ENCODE measurements at places on chromosomes 4 and X.

- no peak for DNase-seq
Measured at GRCh38 chrX:53071604-53072417, 10.4 kb upstream of the TSPYL2 start.

DNA sequence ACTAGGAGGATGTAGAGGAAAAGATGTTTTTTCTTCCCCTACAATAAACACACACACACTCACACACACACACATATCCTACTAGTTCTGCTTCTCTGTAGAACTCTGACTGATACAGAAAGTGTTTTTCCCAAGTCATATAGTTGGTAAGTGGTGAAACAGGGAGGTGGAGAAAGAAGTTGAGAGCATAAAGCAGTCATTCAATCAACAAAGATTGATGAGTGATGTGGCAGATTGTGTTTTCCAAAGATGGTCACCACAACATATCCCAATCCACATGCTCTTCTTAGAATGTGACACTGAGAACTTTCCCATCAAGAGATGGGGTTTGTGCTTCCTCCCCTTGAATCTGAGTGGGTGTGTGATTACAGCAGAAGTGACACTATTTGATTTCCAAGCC is 123.4 kb upstream of the ATP6AP2 start:
- DNase-seq, result no peak

DNA sequence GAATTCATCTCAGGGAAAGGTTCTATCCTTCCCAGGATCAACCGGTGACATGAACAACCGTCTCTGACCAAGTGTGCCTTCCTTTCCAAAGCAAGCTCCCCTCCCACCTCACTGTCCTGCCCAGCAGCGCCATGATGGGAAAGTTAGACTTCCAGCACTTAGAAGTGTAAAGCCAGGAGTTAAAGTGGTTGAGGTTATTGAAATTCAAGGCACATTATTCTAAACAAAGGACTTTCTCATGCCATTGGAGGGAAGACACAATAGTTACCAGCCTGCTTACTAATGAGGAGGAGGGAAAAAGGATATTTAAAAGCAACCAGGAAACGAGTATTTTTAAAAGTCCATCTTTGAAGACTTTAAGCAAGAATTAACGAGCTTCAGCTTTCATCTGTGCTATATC is 96.8 kb downstream of the NSUN7 start:
- no peak for DNase-seq

DNA sequence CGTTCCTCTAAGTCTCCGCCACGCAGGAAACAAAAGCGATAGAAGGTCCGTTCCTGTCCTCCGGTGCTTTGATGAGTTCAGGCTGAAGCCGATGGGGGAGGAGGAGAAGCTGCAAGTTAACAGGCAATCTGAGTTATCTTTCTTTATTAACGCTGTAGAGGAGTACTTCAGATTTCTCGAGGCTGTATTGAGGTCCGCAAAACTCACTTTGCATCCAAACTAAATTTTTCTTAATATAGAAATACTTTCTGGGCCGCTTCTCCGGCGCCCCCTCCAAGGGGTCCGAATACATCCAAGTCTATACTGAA is 395 bp upstream of the SOWAHB start:
- no peak for DNase-seq

GRCh38 chrX:150146271-150146896 is 208.1 kb upstream of the EOLA2 start:
- DNase-seq, result no peak

DNA sequence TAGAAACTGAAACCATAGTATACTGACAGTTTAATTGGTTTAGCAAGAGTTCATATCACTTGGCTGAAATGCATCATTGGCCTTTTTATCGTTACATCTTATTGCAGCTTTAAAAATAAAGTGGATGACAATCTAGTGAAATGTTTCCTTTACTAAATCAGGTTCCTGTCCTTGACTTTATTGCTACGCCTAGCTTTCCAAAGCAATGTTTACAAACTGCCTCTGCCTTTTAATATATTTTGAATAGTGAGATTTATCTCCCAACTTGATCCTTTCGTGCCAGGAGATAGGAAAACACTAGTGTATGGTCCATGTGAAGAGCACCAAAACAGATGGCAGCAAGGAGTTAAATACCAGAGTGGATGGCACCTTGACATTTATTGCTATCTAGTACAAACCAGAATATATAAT is 67.0 kb downstream of the GPC3 start:
- DNase-seq, result no peak

GRCh38 chr4:475962-476361 is 23.0 kb downstream of the ZNF721 start:
- DNase-seq, result no peak

GRCh38 chrX:148441387-148441786 is 59.0 kb upstream of the AFF2 start:
- DNase-seq, result no peak

- DNase-seq, result no peak
Measured at GRCh38 chr4:28842271-28842670, 1877.9 kb upstream of the PCDH7 start.

- DNase-seq, result no peak
Measured at GRCh38 chr4:4677556-4678522, 136.0 kb upstream of the STX18 start.

DNA sequence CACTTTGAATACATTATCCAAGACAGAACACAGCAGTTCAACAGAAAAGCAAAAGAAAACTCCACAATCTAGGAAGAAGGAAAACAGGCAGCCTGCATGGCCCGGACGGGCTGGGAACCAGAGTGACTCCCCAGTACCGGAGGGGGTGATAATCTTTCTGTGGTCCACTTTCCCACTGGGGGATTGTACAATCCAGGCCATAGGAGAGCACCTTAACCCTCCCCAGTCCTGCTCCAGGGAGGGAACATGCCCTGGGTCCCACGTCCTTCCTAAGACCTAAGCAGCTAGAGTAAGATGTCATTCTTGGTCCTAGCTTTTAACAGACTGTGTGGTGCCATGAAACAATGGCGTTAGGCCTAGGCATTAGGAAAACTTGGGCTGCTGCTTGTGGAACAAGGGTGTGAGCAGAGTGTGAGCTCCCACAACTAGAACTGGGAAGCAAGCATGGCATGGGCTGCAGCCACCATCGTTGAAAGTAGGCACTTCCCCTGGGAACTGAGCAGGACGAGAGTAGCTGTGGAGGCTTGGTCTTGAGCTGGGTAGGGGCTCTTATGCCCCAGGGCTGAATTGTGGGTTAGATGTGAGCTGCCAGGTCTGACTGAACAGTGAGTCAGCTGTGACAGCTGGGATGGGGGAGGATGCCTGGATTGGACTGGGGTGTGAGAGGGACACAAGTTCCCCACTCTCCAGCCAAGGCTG is 42.4 kb downstream of the NAT8L start:
- DNase-seq, result no peak

DNA sequence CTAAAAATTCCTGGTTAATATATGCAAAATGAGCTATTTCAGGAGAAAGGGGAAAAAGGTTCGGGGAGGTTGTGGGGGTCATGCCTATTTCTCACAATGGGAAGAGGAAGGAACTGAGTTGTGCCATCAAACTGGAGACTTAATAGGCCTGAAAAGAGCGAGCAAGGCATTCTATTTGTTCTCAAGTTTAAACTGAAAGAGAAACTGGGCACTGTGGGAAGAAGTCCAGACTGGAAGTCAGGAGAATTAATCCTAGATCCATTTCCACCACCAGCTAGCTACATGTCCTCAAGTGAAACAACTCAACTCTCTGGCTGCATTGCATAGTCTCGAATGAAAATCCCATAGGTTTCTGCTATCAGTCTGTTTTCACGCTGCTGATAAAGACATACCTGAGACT is 50.6 kb downstream of the PPARGC1A start:
- no peak for DNase-seq

DNA sequence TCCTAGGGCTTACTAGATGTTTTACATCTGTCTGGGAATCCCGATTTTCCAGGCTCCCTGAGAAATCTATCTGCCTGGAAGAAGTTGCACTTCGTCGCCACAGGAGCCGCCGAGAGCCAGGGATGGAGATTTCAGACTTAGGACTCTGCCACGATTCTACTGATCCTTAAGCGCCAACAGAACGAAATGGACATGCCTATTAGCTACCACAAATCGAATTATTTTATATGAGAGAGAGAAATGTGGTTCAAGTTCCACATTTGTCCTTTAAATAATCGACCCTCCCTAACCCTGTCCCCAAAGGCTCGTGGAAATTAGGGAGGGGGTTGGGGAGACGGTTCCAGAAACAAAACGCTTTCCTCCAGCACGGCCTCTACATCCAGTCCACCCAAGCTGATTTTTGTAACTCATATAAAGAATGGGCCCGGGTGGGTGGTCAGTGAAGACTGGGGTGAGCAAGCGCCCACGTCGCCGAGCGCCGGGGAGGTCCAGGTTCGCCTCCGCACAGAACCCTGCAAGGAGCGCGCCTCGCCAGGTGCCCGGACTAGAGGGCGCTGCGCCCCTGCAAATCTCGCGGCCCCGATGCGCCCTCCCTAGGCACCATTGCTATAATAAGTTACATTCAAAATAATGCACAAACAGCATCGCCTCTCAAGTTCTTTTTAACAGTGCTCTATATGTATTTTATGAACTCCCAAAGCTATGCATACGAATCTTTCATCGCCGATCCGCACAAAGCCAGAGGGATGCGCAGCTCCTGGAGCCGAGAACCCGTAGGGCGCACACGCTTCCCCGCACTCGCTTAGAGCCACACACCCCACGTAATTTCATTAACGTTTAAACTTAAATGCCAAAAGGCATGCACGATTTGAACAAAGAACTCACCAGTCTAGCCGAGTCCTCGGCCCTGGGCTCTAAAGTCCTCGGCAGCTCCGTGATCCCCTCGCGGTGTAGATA is 2.1 kb upstream of the FAT1 start:
- DNase-seq, result peak; percentile 90

DNA sequence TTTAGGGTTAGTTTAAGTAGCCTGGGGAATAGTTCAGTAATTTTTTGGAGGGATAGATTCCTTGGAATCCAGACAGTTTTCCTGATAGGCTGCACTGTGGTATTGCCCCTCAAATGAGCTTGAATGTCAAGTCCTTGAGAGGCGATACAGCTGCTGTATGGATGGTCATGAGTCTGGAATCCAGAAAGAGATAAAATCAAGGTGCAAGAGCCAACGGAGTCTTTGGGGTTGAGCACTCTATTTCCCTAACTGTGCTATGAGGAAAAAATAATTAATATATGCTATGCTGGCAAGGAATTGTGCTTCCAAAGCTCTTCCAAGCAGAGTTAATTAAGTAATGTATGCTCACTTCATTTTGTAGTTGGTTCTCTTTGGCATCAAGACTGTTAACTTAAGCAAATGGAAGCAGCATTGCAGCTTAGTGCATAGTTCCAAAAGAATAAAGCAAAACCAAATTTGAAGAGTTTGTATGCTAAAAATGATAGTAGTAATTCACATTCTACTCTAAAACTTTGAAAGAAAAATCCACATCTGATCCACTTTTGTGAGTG is 48.8 kb downstream of the LIMCH1 start:
- DNase-seq, result no peak

GRCh38 chrX:118251271-118251670 is 94.6 kb upstream of the WDR44 start:
- DNase-seq, result no peak

- DNase-seq, result no peak
Measured at GRCh38 chrX:118148737-118149136, 32.1 kb upstream of the KLHL13 start.

DNA sequence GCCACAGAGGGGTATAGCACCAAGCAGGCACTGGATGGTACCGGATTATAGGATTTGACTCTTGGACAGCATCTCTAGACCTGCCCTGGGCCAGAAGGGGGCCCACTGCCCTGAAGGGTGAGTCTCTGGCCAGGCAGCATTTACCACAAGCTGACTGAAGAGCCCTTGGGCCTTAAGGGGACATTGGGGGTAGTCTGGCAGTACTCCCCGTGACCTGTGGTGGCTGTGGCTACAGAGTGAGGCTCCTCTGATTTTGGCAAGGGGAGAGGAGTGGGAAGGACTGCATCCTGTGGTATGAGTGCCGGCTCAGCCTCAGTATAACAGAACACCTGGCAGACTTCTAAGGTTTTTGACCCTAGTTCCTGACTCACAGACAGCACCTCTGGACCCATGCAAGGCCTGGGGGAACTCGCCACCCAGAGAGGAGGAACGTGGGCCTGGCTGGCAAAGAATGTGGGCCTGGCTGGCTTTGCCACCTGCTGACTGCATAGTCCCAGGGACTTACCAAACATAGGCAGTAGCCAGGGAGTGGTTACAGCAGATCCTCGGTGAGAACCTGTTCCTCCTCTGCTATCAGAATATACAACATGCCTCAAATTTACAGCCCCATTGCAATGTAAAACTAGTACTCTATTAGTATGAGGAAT is 48.1 kb downstream of the ABCB7 start:
- no peak for DNase-seq

GRCh38 chr4:86970447-86971354 is 35.9 kb downstream of the AFF1 start:
- DNase-seq, result no peak

- no peak for DNase-seq
Measured at GRCh38 chr4:10009861-10010500, 11.3 kb downstream of the SLC2A9 start.
